ENCODE measurements at places on chromosomes 3 and 15.

DNA sequence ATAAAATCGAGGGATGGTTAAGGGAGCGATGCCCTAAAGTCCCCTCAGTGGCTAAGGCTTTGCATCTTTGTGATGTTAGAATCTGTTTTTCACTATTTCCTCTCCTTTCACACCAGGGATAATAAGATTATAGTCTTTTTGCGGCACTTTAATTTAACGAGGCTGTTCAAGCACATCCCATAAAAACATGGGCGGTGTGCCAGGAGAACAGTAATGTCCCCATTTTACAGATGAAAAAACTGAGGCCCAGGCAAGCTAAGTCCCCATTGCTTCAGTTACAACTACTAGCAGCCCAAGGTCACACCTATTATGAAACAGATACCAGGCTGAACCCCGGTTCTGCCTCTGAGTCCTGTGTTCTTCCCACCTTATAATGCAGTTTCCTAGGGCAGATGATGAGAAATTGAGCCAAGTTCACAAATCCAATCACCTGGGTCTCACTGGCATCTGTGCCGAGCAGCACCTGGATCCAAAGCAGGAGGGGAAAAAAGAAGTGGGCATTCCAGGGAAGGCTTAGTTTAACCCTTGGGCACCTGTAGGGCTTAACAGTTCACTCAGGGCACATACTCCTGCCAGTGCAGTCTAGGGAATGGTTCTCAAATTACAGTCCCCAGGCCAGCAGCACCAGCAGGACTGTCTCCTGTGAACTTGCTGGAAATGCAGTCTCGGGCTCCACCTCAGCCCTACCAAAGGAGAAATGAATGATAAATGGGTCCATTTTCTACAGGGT, 169.3 kb downstream of the RAB11A start:
- DNase-seq = no peak

GRCh38 chr3:171165499-171165921, 139.0 kb upstream of the SLC2A2 start:
- DNase-seq = no peak

DNA sequence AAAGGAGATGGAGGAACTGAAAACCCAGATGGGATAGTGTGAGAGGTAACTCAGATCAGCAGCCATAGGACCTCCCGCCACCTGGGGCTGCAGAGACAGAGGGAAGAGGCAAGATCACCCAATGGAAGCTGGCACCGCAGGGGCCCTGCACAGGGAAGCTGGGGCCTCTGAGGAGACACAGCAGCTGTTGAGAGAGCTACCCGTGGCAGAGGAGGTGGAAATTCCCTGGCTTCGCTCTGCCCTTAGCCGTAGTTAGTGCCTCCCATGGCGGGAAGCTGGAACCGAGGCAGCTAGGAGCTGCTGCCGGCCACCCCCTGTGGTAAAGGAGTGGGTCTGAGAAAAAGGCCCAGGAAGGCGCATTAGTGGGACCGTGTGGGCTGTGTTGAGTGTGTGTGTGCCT, 18.0 kb upstream of the PLXNA1 start:
- no peak for DNase-seq

DNA sequence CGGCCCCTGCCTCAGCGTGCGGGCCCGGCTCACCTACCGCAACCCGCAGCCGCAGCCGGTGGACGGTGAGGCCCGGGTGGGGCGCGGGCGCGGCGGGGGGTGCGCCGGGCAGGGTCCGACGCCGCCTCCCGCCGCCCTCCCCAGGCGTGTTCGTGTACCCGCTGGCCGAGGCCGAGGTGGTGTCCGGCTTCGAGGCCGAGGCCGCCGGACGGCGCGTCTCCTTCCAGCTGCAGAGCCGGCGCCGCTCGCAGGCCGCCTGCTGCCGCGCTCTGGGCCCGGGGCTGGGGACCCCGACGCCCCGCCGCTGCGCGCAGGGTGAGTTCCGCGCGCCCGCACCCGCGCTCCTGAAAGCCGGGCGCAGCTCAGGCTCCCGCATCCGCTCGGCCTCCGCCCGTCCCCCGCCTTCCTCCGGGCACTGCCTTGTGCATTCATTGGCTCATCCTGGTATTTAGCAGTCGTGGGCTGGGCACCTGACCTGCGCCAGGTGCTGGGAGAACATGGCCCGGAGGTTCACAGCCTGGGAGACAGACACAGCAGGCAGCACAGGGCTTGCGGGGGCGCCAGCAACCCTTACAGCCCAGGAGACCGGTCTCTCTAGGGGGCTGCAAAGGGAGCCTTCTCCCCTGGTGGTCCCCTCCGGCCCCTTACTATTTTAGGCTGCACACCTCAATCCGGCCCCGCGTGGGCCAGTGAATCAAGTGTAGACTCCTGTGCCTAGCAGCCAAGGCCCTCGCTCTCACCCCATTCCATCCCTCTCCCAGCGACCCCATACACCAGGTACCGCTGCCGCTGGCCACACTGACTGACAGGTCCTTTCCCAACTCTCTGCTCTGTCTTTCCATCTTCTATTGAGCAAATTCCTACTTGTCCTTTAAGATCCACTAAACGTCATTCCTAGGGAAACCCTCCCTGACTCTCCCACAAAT, 1.5 kb downstream of the VWA5B2 start:
- DNase-seq = no peak

GRCh38 chr15:31149088-31149505, 47.6 kb upstream of the TRPM1 start:
- no peak for DNase-seq

DNA sequence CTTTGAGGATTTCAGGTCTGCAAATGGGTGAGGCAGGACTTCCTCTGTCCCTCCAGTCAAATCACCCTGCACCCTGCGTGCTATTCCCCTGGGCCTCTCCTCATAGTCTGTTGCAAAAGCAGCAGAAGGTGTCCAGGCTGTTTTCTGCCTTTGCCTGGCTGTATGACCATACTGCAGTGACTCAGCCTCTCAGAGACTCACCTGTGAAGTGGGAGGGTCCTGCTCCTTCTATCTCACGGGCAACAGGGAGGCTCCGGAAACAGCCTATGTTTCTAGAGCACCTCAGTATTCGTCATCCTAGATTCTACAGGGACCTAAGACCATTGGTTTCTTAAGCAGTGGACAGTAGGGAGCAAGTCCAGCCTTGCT, 216.4 kb downstream of the TLE3 start:
- no peak for DNase-seq

- DNase-seq = no peak
These were observed 345.7 kb upstream of the RBMS3 start for GRCh38 chr3:28935146-28935545.

- no peak for DNase-seq
These were observed 3.2 kb upstream of the BMF start for GRCh38 chr15:40111888-40112287.

GRCh38 chr3:151837057-151837456, 23.1 kb downstream of the AADAC start:
- no peak for DNase-seq

DNA sequence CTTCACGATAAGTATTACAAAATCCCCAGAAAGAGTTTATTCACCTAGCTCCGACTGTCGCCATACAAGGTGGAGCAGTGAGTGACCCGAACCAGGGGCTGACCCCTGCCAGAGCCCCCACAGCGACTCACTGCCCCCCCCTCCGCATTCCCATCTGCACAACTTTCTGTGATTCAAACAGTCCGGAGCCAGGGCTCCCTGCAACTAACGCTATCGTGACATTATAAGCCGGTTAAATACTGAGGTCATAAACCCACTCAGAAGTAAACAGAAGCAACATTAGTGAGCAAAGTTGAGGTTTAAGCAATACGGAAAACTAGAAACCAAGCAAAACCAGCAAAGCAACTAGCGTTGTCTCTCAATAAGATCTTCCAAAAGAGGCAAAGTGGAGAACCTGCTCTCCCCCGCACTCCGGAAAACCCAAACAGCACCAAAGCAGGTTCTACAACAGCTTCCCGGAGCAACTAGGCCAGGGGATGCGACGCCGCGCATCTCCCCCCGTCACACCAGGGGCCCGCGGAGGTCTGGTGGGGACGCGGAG, 642 bp downstream of the SCAP start:
- DNase-seq = no peak

DNA sequence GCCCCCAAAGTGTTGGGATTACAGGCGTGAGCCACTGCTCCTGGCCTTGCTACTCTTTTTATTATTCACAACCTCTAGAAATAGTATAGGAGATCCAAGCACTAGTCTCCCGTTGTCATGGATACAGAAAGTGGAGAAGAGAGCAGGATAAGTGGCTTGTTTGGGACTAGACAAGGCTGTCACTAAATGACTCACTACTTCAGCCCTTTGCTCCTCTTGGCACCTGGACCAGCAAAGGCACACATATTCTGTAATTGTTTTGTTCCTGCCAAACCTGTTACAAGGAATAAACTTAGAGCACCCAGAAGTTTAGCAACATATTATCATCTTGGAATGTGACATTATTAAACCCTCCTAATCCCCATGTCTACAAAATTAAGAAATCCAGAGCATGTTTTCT, 427.2 kb upstream of the THBS1 start:
- DNase-seq = no peak

DNA sequence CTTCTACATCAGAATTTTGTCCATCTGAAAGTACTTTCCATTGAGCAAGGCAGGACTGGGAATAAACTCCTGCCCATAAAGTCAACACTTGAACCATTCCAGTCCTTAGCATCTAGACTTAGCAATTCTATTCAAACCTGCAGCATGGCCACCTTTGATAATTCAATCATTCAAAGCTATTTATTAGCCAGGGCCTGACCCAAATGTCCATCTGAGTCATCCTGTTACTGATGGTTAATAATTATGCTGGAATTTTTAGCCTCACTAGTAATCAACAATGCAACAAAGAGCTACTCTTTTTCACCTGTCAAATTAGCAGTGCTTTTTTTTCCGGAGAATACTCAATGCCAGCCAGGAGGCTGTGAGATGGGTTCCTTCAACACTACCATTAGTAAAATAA, 72.7 kb upstream of the SNRK start:
- no peak for DNase-seq

DNA sequence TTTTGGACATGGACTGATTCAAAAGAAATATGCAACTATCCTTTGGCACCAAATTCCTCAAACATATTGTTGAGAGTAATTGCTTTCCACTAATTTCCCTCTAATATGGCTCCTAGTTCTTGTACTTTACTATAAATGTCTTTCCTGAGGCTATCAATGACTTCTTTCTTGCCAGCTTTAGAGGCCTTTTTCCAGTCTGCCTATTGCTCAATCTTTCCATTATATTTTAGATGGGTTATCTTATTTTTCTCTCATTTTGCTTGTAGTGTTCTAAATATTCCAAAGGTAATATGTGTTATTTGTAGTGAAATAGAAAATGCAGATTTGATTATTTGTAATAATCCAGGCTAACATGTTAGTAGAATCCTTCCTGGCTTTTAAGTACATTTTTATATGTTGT, 11.5 kb upstream of the TEX9 start:
- no peak for DNase-seq

DNA sequence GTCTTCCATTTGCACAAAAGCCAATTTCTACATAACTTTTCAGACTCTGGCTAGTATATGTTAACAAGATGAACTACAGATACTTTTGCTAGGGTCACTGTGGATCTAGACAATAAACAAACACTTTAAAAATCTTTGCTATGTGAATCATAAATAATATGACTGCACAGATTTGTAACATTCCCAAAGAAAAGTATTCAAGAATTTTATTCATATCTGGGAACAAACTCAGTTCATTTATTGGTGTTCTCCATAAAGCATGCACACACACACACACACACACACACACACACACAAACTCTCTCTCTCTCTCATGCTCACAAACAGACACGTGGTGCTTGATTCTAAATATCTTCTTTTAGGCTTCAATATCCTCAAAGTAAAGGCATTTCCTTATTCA, 18.8 kb upstream of the THRB start:
- DNase-seq = no peak

- DNase-seq = no peak
These were observed 71.9 kb downstream of the CMTM8 start for GRCh38 chr3:32310336-32310735.

- no peak for DNase-seq
These were observed 68.0 kb downstream of the DIPK2A start for GRCh38 chr3:144039661-144040060.

- no peak for DNase-seq
These were observed 179.6 kb downstream of the EPHB1 start for GRCh38 chr3:134974624-134975023.

GRCh38 chr3:80063535-80063934, 295.7 kb upstream of the ROBO1 start:
- DNase-seq = no peak

GRCh38 chr15:65873256-65873655, 4.0 kb downstream of the RAB11A start:
- no peak for DNase-seq

DNA sequence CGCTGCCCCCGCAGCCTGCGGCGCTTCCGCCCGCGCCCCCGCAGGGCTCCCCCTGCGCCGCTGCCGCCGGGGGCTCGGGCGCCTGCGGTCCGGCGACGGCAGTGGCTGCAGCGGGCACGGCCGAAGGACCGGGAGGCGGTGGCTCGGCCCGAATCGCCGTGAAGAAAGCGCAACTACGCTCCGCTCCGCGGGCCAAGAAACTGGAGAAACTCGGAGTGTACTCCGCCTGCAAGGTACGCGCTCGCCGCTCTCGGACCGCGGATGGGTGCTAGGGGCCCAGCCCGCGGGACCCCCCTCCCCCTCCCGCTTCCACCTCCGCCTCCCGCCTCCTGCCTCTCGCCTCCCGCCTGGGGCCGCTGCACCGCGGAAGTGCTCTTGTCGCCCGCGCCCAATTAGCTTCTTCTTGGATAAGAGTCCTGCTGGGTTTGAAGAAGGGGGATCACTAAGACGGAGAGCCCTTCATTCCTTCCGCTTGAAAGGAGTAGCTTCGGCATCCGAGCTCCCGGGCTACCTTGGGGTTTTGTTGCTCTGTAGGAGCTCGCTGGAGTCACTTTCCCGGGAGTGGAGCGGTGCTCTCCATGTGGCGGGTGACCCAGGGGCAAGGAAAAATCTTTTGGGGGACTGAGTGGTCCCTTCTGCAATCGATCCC, 426 bp downstream of the KAT2B start:
- peak; percentile 47 for DNase-seq

- DNase-seq = no peak
These were observed 62.6 kb downstream of the CADPS start for GRCh38 chr3:62812631-62813030.

- no peak for DNase-seq
These were observed 15.8 kb downstream of the C3orf85 start for GRCh38 chr3:109152320-109152719.

DNA sequence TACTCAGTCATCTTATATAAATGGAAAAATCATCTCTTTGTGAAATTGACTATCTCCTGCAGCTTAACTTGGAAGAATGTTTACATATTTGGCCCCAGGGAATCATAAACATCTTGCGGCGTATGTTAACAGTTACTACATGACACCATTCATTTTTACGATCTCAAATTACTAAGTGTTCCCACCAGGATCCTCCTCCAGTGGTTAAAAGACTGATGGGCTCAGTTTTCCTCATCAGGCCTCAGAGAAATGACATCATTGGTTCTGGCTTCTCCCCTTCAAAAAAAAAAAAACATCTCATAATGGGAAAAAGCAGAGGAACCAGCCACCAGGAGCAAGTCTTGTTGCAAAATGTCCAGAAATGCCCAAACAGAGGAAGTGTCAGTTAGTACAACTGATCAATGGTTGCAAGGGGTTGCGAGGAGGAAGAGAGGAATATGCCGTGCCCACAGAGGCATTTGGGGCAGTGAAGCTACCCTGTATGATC, 70.5 kb upstream of the LIPC start:
- DNase-seq = no peak

Measured in effector memory CD8-positive, alpha-beta T cell (primary cell).